ENCODE measurements at places on chromosomes 1 and 21.

GRCh38 chr1:160567858-160568682 is 11.2 kb downstream of the CD84 start:
- DNase-seq = peak; percentile 34

DNA sequence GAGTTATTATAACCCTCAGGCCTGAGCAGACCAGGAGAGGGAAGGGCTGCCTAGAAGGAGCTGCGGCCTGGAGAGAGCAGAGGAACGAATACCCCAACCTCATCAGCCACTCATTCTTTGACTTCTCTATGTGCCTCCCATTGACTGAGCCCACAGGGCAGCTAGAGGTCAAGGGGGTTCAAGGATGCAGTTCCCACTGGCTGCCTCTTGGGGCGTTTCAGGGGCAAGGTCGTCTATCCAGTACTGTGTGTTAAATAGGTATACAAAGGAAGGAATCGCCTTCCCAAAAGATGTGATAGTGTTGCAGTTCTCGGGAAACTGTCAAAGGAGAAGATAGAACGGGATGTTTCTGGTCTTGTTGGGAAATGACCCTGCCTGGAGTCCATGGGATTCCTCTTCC is 250.6 kb downstream of the PRDM2 start:
- DNase-seq = no peak

- DNase-seq = no peak
Observed at GRCh38 chr1:2554621-2555387, 1.4 kb upstream of the TNFRSF14 start.

- no peak for DNase-seq
Observed at GRCh38 chr1:2379733-2380404, 11.5 kb downstream of the MORN1 start.

GRCh38 chr1:58818075-58818474 is 34.2 kb upstream of the JUN start:
- DNase-seq = no peak

DNA sequence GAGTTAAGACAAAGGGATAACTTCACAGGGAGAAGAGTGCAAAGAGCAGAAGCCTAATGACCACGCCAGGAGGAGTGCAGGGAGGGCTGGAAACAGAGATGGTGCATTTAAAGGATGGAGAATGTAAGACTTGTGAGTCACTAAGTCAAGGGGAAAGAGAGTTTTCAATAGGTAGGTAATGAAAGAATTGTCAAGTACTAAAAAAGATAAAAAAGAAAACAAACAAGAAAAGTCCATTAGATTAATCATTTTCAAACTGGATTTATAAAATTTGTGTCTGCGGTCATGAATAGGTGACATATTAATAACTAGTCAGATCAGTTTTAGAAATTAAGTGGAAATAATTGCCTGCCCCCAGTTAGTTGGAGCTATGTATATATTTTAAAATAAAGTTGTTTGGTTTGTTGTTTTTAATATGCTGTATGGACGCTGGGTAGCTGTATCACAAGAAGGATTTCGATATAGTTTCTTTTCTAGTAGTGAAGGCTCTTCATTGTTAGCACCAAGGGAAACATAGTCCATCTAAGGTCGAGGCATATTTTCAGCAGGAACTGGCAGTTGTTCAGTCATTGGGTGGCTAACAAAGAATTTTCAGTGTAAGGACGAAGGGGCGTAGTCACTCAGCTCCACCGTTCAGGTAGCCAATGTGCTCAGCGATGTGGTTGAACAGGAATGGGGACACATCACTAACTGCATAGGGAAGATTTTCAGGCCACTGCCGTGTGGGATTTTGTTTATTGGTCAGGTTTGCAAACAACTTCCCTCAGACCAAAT is 203.0 kb downstream of the TGFB2 start:
- no peak for DNase-seq

- no peak for DNase-seq
Observed at GRCh38 chr1:197799271-197799670, 24.0 kb upstream of the DENND1B start.

- DNase-seq = no peak
Observed at GRCh38 chr1:201628490-201628889, 89.6 kb downstream of the NAV1 start.

- no peak for DNase-seq
Observed at GRCh38 chr1:183239793-183240525, 53.9 kb downstream of the LAMC2 start.

DNA sequence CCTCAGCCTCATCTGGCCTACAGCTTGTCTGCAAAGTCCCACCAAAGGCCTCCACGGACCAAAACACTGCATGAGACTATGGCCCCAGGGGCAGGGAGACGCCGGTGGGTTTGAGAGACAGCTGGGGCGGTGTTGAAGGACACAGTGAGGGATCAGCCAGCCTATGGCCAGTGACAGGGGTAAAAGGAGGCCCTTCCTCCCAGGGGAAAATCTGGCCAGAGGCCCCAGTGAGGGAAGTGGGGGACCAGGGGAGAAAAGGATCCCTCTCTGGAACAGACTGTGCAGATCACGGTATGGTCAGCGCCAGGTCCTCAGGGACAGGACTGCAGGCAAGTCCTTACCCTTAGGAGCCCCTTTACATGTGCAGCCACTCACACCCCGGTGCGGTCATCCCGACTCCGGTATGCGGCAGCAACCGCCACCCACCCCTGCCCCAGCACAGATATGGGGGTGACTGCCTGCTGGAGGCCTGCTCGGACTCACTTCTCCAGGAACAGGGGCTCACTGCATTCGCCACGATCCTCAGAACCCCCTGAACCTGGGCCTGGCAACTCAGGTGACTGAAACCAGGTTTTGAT is 1.3 kb downstream of the CERS2 start:
- DNase-seq = no peak

DNA sequence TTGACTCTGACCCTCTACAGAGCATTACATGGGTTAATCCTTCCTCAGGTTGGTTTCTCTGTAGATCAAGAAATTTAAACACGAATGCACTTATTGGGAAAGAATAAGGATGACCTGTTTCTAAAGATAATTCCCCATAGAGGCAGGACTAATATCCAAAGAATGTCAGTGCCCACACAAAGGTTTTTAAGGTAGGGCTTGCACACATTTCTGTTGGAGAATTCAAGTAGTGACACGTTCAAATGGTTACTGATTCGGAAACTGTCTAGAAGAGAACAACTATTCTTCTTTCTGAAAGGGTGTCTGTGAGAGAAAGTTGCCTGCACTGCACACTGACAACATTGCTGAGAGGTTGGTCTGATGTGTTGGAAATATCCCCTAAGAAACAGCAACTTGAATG is 167.3 kb downstream of the ZNF326 start:
- DNase-seq = no peak

- DNase-seq = no peak
Observed at GRCh38 chr1:68210027-68210426, 22.3 kb downstream of the WLS start.

GRCh38 chr1:101150670-101151069 is 86.1 kb upstream of the S1PR1 start:
- DNase-seq = no peak

GRCh38 chr1:208047975-208048374 is 137.1 kb upstream of the CD34 start:
- no peak for DNase-seq

- DNase-seq = no peak
Observed at GRCh38 chr1:47722101-47722500, 275.1 kb downstream of the TRABD2B start.

GRCh38 chr1:15384301-15384901 is 25.3 kb upstream of the EFHD2 start:
- no peak for DNase-seq

- DNase-seq = peak; percentile 31
Observed at GRCh38 chr1:3775490-3776230, 3.1 kb downstream of the SMIM1 start.

DNA sequence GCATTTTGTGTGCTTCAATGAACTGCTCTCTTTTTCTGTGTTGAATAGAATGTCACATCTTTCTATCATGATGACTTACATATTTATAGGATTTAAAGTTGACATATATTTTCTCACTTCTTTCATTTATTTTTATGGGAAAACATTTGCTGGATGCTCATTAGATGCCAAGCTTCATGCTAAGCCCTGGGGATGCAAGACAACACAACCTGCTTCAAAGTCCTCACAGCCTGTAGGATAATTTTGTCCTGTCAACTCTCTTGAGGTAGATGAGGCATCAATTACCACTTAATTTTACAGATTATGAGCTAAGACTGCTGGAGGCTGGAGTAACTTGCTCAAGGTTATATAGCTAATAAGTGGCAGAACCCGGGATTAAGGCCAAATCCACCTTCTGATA is 264.3 kb downstream of the GRIK1 start:
- DNase-seq = no peak

DNA sequence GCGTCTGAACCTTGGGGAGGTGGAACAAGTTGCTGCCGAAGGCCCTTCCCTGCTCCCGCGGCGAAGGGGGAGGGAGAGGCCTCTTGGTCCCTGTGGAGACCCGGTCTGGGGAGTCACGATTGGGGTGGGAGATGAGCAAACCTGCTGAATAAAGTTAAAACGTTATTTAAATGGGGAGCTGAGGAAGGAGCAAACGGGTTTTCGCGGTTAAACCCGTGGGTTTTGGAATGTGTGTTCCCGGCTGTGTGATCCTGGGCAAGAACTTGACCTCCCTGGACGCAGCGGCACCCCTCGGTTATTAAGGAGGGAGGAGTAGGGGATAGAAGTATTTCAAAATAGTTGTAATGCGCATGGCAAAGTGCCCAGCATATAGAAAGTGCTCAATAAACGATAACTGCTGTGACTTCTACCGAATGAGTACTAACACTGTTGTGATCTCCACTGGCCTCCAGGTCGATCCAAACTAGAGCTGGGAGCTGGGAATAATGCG is 3.4 kb downstream of the FAM110D start:
- no peak for DNase-seq

DNA sequence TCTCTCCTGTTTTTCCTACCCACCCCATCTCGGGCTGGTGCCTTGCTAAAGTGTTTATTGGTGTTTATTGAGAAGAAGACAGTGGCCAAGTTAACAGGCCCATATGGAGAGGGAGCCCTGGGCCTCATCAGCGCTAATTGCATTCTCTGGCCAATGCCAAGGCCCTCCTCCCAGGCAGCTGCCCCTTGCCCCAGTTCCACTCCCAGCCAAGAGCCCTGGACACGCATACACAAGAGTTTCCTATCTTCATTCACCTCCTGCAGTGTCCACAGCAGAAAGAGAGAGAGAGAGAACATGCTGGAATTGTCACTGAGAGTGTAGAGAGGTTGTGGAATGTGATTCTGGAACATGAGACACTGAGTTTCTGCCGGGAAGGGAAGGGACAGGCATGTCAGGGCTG is 25.4 kb upstream of the VWA5B1 start:
- DNase-seq = no peak
